ENCODE measurements at places on chromosomes 13 and 19.

DNA sequence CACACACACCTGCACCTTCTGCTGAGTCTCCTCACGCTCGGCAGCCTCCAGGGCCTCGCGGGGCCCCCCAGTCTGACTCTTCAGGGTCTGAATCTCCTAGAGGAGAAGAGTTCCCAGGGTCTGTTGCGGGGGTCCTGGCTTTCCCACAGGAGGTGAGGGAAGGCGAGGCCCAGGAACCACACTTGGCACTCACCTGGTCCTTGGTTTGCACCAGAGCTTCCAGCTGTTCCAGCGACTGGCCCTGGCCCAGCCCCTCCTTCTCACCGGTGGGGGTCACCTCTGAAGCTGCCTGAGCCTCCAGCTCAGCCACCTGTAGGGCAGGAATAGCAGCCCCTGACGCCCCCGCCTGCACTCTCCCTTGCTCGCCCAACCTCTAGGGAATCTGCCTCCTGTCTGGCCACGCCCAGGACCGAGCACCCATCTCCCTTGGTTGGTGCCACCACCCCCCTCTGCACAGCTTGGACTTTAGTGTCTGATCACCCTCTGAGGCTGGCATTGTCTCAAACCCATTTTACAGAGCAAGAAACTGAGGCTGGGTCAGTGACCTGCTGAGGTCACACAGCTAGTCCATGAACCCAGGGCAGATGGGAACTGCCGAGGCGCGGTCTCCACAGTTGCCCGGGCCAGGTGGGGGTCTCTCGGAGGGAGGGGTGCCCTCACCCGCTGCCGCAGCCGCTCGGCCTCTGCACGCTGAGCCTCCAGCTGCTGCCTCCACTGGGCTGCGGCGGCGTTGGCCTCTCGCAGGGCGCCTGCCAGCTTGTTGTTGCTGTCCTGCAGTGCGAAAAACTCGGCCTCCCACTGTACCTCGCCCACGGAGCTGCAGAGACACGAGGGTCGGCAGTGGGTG lies 9.5 kb downstream of the HOMER3 start:
- DNase-seq, result no peak

GRCh38 chr19:29645911-29646310 lies 19.4 kb upstream of the PLEKHF1 start:
- no peak for DNase-seq

GRCh38 chr13:62767473-62767872 lies 1351.8 kb upstream of the PCDH20 start:
- DNase-seq, result no peak

DNA sequence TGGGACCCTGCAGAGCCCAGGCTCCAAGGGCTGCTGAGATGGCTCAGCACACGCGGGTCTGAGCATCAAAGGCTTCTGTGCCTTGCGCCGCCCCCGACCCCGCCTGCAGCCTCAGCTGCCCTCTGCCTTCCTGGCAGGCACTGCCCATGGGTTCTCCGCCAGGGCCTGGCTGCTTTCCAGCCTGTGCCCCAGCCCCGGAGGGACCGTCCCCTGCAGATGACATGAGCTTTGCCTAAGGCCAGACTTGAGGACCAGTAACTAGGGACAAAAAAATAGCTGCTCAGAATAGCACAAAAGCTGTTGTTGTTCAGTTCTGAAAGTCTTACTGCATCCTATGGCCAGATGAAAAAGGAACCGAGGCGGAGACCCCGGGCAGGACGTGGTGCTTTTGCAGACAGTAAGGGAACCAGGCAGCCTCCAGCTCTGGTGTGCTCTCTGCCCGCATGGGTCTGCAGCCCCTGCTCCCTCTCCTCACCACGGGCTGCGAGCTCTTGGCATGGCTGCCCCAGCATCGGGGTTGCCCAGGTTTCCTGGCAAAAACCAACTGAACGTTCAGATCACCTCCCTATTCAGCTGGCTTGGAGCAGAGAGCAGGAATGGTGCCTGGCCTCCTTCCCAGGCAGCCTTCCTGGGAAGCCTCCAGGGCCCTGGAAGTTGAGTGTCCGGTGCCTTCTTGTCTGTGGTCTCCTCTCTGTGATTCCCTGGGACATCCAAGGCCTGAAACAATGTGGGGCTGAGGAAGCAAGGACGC lies 12.5 kb upstream of the CFAP97D2 start:
- no peak for DNase-seq

DNA sequence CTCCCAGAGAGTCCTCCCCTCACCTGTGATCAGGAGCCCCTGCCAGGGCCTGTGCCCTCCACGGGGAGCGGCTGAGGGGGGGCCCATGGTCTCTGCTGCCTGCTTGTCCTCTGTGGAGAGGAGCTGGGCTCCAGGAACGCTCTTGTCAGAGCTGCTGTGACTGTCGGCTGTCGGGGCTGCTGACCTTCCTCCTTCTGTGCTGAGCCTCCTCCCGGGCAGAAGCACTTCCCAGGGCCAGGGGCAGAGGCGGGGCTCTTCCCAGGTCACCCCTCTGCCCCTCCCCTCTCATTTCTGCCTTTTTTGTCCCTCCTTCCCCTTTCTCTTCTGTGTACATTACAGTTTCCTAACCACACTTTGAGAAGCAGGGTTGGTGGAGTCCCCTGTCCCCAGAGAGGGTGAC lies at the start of gene CEACAM4:
CEACAM4 (minus strand) TSS at position 198 of the 400 bp plus-strand sequence; CDS start at position 87, 111 bp downstream.
- DNase-seq, result no peak

DNA sequence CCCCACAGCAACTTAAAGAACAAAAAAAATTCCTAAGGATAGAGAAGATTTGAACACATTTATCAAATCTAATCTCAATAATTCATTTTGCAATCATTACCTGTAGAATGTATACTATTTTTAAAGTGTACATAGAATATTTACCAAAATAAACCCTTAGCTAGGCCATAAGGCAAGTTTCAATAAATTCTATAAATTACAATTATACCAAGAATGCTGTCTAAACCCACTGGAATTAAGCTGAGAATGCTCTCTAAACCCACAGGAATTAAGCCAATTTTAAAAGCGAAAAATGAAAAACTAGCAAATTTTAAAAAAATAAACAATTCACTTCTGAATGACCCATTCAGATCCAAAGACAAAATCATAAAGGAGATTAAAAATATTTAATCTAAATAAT lies 540.4 kb upstream of the NBEA start:
- no peak for DNase-seq

DNA sequence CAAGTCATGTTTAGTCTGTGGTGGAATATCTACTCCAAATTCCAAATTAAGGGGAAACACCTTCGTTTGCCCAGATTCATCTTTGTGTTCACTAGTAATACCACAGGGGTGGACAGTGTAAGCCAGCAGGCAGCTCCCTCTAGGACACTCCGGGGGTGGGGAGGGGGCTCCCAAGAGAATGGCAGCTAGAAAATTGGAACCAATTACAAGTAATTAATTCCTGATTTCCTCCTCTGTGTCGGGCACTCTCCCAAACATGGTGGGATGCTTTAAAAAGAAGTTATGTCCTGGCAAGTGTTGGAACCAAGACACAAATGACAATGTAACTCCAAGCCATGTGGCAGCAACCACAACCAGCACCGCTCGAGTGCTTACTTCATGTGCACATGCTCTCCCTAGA lies 5.9 kb downstream of the COL4A1 start:
- DNase-seq, result no peak

DNA sequence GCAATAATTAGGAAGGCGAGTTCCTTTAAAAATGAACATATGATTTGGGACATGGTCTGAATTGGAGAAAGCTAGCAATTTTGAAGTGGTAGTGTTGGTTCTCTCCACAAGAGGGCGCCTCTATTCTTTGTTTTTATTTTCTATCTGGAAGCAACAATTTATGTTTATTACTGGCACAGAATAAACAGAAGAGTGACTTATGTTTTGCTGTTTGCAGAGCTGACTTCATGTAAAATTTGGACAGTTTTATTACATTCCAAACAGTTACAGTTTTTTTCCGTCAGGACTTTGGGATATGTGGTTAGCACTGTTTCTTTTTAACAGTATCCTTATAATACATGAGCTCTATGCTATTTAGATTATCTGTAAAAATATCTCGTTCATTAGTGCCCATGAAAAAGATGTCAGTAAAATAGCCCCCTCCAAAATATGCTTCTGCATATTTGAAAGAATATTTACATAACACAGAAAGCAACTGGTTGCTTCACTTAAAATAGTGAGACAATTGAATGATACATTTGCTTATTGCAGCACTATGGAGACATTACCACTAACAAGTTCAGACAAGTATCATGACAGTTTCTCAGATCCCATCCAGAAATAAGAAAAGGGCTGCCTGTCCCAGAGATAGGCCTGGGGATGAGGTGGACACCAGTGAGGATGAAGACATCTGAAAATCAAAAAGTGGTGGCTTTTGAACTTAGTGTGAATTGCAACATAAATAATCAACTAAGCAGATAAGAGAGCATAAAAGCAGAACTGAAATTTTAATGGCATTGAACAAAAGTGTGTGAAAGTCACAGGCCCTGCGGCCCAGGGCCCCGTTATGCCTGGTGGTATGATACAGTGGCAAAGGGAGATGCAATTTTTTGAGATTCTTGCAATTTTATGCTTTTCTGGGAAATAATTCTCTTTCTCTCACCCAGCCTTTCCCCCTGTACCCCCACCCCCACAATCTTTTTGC lies 32.3 kb upstream of the FGF9 start:
- DNase-seq, result no peak

GRCh38 chr13:38462605-38463004 lies 113.0 kb downstream of the UFM1 start:
- DNase-seq, result no peak

DNA sequence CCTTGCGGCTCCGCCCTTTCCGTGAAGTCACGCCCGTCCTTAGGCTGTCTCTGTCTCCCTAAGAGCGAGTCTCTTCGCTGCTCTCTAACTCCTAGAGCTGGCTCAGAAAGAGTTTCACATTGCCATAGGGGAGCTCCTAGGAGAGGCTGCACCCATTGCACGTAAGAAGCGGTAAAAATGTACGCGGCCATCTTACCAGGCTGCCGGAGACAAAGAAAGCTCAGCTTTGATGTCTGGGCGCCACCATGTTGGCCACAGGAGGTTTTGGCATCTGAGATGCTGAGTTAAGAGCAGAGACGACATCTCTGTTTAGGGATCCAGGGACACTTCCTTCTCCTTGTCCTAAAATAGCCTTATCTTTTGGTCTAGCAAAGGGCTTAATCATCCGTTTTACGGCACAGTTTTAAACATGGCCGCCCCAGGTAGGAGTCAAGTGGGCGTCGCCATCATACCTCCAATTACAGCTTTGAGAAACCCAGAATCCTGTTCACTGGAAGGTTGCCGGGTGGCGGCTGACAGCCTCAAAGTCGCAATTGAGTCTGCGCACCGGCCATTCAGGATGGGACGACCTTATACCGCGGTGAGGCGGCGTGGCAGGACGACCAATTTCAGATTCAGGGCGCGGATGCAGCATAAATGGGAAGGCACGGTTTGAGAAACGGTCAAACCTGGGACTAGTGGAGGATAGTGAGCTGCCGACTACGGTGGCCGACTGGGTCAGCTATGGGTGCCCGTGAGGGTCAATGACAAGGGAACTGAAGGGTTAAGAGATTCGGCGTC lies at the start of gene ZNF793:
ZNF793 (plus strand) TSS at position 553 of the 780 bp plus-strand sequence. CDS start 16,501 bp downstream, outside the sequence.
- DNase-seq, result peak; percentile 71

DNA sequence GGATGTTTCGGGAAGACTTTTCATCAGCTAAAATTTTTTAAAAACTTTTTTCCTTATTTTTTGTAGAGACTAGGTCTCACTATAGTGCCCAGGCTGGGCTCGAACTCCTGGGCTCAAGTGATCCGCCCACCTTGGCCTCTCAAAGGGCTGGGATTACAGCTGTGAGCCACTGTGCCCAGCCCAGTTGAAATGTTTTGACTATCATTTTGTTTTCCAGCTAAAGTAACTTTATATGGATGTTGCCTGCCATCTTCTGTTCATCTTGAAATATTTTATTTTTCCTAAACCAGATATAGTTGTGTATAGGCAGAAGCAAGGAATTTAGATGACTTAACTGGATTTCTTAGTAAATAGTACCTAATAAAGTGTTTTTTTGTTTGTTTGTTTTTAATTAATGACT lies 7.0 kb downstream of the CAB39L start:
- no peak for DNase-seq

DNA sequence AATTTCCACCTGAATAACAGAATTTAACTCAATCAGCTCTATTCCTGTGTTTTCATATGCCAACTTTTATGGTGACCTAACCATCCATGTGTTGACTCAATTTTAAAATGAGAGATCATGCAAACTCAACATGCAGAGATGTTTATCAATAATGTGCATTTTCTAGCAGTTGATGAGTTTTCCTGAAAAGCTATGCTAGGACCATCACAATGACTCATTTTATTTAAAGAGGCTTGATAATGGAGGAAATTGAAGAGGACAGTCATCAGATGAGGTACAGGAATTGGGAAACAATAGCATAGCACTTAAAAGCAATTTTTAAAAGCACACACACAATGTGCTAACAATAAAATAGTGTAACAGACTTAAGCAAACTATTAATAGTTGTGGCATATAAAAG lies 127.1 kb downstream of the VWA8 start:
- DNase-seq, result no peak

GRCh38 chr13:69579351-69579750 lies 528.3 kb upstream of the ATXN8OS start:
- DNase-seq, result no peak

DNA sequence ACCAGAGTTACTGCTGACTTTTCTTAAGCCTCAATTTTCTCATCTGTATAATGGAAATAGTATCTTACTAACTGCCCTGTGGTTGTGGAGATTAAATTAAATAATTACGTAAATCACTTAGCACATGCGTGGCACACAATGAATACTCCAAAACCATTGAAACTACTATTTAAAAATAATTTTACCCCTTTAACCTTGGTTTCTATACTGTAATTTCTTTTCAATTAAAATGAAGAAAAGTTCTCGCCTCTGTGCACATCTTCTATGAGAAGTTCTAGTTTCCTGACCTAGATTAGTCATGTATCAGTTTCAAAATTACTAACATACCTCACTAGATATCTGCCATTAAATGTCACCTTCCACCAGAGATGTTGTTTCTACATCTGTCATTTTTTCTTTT lies 5.7 kb downstream of the SLITRK1 start:
- no peak for DNase-seq

- no peak for DNase-seq
These were observed 134.2 kb downstream of the MTUS2 start for GRCh38 chr13:28954419-28954725.

- no peak for DNase-seq
These were observed 61.8 kb downstream of the ZNF136 start for GRCh38 chr19:12224676-12225075.

DNA sequence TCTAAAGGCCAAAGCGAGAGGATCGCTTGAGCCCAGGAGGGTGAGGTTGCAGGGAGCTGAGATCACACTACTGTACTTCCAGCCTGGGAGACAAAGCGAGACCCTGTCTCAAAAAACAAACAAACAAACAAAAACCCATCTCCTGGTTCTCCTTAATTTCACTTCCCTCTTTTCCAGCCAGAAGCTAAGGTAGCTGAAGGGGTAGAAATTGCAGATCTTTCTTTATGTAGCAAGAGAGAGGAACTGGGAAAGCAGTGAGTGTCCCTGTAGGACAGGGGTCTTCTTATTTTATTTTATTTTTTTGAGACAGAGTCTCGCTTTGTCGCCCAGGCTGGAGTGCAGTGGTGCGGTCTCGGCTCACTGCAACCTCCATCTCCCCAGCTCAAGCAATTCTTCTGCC lies 4.5 kb upstream of the TSPAN16 start:
- no peak for DNase-seq

GRCh38 chr13:99314640-99315176 lies 7.5 kb upstream of the GPR183 start:
- DNase-seq, result no peak
